ENCODE measurements at places on chromosomes 6 and 20.

- DNase-seq: peak; percentile 60
Observed at GRCh38 chr6:43608310-43608763, 20.7 kb downstream of the GTPBP2 start.

- DNase-seq: no peak
Observed at GRCh38 chr6:29943053-29943966, 978 bp downstream of the HLA-A start.

DNA sequence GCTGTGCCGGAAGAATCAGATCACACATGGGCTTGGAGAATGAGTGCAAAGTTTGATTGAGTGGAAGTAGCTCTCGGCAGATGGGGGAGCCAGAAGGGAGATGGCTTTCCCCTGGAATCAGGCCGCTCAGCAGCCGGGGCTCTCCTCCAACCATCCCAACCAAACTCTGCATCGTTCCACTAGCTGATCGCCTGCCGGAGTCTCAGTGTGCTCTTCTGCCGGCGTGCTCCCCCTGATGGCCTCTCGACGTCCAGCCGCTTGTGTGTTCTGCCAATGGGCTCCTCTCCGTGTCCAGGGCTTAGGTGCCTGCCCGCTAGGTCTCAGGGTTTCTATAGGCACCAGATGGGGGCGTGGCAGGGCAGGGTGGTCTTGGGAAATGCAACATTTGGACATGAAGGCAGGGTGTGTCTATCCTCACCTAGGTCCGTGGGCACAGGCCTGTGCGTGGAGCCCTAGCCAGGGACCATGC is 4.9 kb upstream of the BIRC7 start:
- peak; percentile 47 for DNase-seq

DNA sequence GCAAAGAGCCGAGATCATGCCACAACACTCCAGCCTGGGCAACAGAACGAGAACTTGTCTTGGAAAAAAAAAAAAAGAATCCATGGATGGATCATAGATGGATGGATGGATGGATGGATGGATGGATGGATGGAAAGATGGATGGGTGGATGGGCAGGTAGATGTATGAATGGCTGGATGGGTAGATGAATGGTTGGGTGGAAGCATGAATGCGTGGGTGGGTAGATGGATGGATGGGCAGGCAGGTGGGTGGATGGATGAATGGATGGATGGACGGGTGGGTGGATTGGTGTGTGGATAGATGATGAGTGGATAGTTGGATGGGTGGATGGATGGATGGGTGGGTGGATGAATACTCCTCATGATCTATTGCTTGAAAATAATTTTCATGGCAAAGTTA is 1.4 kb downstream of the JPH2 start:
- DNase-seq: no peak

DNA sequence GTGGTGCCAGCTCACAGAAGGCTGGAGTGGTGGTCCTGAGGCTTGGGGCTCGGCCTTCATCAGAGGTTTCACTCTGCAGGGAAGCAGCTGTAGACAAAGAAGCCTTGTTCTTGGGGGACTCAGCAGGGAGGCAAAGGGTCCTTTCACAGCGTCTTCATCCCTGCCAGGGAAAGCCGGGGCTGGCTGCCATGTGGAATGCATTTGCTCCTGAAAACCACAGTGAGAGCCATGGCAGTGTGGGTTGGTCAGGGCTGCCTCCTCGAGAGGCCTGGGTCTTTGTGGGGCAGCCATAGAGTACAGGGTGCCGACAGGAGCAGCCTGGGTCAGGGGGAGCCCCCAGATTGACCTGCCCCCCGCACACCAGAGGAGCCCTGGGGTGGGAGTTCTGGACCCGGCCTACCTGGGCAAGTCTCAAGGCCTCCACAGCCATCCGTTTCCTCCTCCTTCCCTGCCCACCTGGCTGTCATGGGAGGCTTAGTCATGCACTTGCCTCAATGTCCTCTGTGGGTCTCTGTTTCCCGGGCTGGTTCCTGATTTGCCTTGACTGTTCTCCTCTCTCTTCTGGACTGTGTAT is 144.0 kb downstream of the CDC5L start:
- DNase-seq: no peak

DNA sequence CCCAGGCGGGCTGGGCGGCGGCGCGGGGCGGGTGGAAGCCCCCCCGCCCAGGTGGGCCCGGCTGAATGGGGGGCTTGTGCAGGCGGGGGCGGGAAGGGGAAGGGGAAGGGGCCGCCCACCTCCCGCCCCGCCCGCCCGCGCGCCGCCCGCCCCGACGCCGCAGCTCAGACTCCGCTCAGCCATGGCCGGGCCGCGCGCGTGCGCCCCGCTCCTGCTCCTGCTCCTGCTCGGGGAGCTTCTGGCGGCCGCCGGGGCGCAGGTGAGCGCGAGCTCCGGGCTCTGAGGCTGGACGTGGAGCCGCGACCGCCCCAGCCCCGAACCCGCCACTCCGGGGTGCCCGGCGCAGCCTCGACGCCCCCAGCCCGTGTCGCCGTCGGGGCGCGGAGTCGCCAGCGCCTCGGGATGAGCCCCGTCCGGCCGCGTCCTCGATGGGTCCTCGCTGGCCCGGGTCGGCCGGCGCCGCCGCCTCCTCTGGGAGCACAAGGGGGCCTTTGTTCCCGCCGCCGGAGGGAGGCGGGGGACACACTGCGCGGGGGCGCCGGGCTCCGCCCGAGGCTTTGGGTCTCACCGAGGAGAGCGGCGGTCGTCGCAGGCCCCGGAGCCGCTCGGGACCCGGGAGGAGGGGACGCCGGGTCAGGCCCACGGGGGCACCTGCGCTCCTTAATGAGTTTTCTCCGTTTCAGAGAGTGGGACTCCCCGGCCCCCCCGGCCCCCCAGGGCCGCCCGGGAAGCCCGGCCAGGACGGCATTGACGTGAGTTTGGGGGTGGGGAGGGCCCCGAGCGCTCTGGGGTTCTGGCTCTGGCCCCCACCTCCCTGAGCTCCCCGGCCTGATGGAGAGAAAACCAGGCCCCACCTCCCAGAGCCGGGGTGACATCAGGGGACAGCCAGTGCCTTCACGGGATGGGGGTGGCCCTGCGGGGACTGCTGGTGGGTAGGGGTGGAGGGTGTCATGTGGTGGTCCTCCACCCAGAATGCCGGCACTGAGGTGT is at the start of gene COL9A3:
Gene COL9A3, plus strand, starts transcription at position 167 of the 990 bp plus-strand sequence. Its CDS starts 15 bp downstream, at position 182.
- DNase-seq: no peak

- DNase-seq: no peak
Observed at GRCh38 chr6:151502499-151502898, 8.7 kb downstream of the CCDC170 start.

DNA sequence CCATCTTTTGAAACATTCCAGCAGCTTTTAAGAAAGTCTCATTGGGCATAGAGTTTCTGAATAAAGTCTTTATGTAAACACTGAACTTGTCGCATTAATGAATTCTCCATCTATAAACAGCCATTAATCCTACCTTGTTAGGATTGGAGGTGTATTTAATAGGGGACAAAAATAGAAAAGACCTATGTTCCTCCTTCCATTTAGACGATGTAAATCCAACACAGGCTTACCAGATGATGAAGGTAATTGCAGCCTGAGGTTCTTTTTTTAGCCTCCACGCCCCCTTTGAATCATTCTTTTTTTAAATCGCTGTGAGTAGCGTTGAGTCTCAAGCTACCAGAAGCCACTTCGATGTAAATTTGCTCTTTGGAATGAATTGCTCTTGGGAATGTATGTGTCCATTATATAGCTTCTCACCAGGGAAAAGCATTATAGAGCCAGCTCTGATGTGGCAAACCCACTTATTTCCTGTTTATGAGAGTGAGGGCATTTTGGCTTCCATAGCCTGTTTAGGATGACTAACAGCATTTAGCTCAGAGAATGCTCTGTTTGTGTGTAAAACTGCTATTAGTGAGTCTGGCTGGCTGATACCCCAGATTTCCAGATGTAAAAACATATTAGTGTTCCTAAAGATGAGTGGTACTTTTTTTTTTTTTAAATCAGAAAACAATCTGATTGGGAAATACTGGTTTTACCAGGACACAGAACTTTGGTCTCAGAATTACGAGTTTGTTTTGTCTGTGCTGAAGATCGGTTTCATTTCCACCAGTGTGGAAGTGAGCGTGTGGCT is 74.9 kb upstream of the CLDN20 start:
- no peak for DNase-seq

DNA sequence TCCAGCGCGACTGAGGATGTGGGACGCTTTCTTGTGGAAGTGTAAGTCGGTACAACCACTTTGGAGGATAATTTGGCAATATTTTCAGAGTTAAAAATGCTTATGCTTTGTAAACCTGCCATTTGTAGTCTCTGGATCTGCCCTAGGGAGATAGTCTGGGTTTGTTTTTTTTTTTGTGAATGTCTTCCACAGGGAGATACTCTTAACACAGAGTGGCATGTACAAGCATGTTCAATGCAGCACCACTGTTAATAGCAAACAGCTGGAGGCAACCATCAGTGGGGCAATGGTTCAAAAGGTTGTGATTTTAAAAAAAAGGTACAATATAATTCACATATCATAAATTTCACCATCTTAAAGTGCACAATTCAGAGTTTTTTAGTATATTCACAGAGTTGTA is 22.4 kb downstream of the SLC9A8 start:
- no peak for DNase-seq

DNA sequence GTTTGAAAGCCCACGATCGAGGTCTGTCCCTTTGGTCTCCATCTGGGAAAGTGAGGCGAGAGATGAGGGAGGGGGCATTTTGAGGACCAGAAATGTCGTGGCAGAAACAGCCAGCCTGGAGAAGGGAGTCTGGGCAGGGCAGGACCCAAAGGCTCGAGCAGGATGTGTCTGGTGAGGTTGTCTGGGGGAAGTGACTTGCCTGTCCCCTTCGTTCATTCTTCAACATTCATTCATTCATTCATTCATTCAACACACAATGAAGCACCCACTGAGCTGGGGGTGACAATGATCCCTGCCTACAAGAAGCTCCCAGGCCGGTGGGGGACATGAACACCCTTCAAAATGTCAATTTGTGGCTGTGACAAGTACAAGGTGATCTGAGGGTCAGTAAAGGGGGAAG is 80.5 kb downstream of the CEBPB start:
- DNase-seq: no peak

GRCh38 chr20:23199356-23199755 is 113.2 kb upstream of the CD93 start:
- DNase-seq: no peak

DNA sequence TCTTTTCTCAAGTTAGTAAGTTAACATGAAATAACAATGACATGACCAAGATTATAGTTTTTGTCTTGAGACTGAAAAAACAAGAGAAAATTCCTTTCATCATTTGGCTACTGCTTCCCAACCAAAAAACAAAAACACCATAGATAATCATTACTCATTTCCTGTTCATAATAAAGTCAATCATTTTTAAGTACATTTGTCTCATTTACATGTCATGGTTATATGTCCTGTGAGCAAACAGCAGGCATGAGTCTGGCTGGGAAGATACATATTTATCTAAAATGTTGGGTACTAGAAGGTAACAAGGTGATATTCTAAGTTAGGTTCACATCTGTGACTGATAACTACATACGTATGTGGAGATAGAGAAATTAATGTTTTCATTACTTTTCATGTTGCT is 180.5 kb downstream of the ISM1 start:
- DNase-seq: no peak

GRCh38 chr6:121855521-121855920 is 420.1 kb downstream of the GJA1 start:
- DNase-seq: no peak

DNA sequence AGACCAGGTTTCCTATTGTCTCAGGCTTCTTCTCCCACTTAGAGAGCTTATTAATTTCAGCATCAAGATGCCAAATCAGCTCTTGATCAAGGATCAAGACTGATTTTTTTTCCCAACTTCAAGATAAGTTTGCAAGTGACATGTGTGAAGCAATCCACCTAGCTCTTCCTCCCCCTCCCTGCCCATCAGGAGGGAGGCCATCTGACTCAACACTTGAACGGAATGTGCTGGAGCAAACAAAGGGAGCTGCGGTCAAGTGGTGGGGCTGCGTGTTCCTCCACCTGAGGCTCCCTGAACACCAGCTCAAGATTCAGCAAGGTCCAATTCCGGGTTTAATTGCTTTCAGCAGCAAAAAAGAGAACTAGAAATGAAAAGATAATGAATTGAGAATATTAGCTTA is 38.7 kb downstream of the TTI1 start:
- peak; percentile 21 for DNase-seq

DNA sequence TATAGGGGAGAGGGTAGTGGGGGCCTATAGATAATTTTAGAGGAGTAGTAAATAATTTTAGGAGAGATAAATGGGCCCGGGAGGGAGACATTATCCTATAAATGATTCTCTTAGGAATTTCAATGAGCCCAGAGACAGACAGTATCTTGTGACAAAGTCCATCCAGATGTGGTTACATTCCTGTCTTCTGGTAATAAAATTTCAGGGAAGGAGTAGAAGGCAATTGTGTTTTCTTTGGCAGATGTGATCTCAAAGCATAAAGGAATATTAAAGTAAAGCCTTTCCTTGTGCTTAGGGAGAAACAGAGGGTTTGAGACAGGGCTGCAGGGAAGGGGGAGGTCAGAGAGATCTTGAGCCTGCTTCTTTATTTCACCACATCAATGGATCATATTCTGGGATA is 979.8 kb upstream of the GJE1 start:
- DNase-seq: no peak

- peak; percentile 53 for DNase-seq
Observed at GRCh38 chr20:297925-298775, 780 bp downstream of the ZCCHC3 start.

DNA sequence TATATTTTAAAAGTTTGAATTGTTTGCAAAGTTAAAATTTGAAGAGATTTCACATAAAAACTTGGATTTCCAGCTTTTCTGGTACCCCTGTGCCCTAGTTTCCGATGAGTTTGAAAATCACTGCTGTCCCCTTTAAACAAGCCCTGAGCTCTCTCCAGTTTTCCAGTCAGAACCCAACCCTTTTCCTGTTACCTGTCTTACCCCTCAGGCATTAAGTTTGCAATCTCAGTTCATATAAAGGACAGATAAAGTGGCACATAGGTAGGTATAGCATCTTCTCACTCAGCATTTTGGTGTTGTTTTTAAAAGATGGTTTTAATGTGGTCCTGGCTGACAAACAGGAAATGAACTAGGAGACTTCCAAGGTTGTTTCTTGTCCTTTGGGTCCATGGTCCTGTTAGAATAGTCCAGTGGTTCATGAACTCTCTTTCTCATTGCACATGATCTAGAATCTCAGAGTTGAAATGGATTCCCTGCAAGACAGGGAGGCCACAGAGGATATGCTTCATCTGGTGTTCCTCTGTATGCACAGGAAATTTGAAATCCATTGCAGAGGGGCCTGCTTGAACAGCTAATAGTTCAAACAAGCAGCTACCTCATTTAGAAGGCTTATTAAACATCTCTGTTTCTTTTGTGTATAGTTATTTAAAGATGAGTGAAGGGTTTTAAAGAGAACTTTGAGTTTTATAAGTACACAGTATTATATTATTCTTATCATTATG is 82.7 kb downstream of the JAG1 start:
- DNase-seq: no peak

DNA sequence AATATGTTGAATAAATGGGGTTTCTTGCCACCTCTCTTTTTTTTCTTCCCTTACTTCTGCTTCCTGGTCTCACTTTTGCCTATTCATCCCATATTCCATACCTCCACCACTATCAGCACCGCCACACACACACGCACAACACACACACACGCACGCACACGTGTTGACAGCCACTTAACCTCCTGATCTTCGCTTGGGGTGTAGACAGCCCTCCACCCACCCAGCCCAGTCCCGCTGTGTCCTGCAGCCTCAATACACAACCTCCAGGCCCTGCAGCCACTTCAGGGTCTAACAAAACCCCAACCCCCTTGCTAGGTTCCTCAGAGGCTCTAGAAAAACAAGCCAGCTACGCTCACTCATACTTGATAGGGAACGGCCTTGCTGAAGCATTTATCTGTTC is 72.3 kb downstream of the LINC00237 start:
- no peak for DNase-seq

Measured in prostate gland (tissue), 2 donors.